ENCODE measurements at places on chromosomes 5 and 9.

- DNase-seq, result no peak
Observed at GRCh38 chr9:133918111-133918813, 73.9 kb downstream of the VAV2 start.

DNA sequence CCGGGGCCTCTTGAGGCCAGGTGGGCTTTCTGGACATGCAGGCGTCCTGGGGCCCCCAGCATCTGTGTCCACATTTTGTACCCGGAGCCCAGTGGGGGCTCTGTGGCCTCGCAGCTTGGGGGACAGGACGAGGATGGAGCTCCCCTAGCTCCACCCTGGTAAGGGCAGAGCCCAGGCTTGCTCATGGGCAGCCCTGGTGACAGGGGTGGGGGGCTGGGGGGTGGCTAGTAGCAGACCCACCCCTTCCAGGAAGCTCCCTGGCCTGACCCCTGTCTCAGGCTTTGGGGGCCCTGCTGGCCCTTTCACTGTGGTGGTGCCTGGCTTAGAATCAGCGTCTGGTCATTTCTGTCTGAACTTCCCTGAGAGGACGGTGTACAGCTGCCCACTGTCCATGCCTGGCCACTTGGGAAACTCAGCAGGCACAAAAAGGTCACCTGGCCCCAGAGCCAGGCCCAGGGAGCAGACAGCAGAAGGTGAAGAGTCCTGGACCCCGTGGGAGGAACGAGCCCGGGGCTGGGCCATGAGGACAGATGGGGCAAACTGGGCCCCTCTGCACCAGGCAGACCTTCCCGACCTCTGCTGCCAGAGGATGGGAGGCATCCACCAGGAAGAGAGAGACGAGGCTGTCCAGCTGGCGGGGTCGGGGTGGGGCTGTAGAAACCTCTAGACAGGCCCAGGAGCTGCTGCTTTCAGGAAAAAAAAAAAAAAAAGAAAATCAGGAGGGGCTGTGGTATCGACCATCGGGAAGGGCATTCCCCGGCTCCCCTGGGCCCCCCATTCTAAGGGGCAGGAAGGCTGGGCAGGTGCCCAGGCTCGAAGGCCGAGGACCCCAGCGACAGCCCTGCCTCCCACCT lies 52.8 kb downstream of the EXD3 start:
- DNase-seq, result no peak

- no peak for DNase-seq
Observed at GRCh38 chr9:100125910-100126309, 26.9 kb downstream of the INVS start.

- DNase-seq, result no peak
Observed at GRCh38 chr9:22913518-22913917, 466.9 kb downstream of the DMRTA1 start.
